ENCODE measurements at places on chromosomes 12 and 14.

GRCh38 chr14:91284146-91284790, 39.8 kb upstream of the GPR68 start:
- DNase-seq = no peak

- no peak for DNase-seq
Measured at GRCh38 chr12:51871918-51872688, 15.8 kb upstream of the ANKRD33 start.

DNA sequence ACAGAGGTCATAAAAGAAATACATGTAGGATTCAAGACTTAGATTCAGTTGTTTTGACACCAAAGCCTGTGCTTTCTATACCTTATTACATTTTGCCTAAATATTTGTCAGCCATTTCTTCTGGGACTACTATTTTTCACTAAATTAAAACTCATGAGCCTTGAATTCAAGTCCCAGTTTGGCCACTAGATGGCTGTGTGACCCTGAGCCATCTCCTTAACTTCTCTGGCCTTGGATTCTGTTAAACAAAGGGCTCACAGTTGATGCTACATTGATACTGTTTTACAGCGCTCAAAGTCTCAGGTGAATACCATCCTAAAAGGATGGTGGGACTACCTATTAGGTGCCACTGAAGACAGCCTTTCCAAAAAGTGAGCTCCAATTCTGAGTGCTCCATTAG, 39.6 kb upstream of the CCDC198 start:
- DNase-seq = no peak

DNA sequence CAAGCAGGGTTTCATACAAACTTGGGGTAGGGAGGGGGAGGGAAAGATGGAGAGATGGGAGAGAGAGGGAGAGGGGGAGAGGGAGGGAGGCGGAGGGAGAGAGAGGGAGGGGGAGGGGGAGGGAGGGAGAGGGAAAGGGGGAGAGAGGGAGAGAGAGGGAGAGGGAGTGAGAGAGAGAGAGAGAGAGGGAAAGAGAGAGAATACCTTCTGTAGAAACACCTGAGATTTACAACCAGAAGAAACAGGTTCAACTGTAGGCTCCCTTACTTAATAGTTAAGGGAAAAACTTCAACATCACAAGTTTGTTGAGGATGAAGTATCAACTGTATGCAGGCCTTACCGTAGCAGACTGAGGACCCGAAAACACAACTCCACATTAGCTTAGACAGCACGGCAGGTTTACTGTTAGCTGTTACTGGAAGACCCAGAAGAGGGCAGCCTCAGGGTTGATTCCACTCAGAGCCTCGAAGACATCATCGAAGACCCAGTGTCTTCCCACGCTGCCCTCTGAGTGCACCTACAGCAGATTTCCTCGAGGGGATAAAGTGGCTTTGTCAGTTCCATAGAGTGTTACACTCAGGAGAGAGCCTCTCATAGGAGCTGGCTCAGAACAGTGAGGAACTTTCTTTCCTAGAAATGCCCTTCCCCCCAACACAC, 72.4 kb downstream of the NT5DC3 start:
- DNase-seq = no peak

GRCh38 chr12:126487431-126487980, 1422.3 kb downstream of the AACS start:
- no peak for DNase-seq

GRCh38 chr14:99752486-99753121, 40.6 kb upstream of the EML1 start:
- no peak for DNase-seq

DNA sequence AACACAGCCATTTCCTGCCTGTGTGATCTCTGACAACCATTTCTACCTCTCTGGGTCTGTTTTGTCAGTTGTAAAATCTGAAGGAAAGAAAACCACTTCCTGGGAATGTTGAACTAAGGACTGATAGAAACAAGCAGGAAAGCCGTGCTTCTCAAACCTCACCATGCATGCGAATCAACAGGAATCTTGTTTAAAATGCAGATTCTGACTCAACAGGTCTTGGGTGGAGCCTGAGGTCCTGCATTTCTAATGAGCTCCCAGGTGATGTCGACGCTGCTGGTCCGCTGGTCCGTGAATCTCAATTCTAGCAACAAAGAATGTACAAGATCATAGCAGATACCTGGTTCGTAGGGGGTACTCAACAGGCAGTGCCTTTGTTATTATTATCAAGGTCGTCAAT, 38.0 kb upstream of the GPATCH2L start:
- no peak for DNase-seq

GRCh38 chr12:100450735-100451134, 22.9 kb upstream of the NR1H4 start:
- DNase-seq = no peak

DNA sequence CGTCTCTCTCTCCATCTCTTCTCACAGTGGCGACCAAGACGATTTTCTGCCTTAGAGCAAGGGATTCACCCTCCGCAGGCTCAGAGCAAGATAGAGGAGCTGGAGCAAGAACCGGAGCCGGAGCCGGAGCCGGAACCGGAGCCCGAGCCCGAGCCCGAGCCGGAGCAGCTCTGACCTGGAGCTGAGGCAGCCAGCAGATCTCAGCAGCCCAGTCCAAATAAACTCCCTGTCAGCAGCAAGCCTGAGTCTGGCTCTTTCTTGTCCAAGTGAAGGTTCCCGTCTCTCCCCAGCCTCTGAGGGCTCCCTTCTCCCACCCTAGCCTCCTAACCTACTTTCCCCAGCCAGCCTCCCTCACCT, 5.9 kb downstream of the LAG3 start:
- DNase-seq = no peak

DNA sequence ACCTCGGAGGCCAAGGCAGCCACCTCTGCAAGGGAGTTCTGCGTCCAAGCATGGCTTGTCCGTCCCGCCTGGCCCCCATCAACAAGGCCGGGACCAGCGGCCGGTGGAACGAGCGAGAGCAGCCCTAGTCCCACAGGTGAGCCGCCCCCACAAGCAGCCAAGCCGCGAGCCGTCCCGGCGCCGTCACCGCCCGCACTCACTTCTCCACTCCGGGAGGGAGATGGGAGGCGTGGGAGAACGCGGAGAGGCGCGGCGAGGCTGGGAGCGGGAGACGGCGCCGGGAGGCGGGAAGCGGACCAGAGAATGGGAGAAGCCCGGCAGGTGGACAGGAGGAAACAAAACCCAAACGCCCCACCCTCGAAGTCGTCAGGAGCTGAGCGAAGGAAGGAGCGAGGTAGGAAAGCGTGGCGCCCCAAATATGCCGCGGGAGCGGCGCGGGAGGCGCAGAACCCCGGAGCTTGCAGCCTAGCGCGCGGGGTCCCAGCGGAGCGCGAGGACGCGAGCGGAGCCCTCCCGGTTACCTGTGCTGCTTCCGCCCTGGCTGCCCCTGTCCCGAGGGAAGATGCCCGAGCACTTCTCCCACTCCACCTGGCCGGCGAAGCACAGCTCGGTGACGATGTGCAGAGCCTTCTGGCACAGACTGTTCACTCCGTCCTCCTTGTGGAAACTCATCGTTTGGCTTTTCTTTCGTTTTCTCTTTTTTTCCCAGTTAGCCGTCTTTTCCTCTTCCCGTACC, 600 bp downstream of the SYT10 start:
- DNase-seq = no peak

- DNase-seq = no peak
Measured at GRCh38 chr12:123066384-123066710, 84.5 kb downstream of the PITPNM2 start.

GRCh38 chr12:39846971-39847650, 227.5 kb upstream of the ABCD2 start:
- no peak for DNase-seq

GRCh38 chr12:60231303-60231702, 635.5 kb downstream of the SLC16A7 start:
- DNase-seq = no peak

GRCh38 chr12:124179936-124180607, 114.8 kb upstream of the RFLNA start:
- no peak for DNase-seq

DNA sequence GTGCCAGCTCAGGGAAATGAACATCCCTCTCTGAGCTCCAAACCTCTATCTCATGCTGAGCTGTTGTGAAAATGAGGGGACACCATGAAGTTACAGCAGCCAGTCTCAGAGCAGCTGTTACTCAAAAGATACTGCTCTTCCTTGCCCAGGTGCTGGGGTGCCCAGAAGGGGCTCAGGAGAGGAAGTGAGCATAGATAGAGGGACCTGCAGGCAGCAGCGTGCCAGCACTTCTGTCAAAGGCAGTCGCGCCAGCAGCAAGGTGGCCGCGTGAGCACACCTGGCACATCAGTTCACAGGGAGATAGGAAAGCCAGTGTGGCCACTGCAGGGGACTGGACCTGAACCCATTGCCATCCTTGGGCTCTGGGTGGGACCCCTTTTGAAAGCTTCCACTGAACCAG, 27.8 kb downstream of the C14orf132 start:
- no peak for DNase-seq

GRCh38 chr12:108753976-108754375, 22.7 kb upstream of the CORO1C start:
- DNase-seq = no peak

DNA sequence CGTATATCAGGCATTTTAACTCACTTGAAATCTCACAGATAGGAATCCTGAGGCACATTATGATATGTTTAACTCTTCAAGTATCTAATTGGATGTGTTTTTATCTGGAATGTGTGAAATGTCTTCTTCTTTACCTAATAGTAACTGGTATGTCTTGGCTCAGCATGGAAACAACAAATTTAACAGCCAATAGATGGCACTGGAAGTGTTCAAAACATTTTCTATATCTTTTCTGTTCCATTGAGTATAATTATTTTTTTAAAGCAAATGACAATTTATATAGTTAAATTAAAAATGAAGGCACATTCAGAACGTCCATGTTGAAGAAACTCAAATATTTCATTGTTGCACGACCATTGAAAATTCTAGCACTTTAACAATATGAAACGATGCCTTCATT, 164.6 kb upstream of the SLC16A7 start:
- no peak for DNase-seq

DNA sequence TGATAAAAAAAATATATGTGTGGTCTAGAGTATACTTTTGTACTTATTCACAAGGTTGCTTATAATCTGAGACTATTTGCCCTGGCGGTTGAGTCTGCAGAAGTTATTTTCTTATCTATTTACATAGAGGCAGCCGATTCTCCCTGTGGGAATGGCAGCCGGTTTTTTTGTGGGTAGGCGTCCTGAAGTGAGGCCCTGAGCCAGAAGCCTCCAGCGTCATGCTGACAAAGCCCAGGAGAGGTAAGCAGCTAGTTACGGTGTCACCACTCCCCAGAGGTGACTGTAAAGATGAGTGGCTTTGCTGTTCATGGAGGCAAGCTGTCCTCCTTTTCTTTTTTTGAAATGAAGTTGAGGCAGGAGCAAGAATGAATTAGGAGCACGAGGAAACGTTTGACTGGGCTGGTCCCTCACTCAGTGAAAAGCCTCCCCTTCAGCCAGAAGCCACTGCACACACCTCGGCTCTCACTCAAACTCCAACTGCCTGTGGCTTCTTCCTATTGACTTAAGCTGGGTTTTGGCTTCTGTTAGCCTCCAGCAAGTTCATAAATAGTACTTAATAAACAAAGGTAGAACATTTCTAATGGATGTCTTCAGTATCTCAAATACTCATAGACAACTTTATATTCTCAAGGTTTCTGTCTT, 21.5 kb downstream of the PAX9 start:
- DNase-seq = no peak

- DNase-seq = no peak
Measured at GRCh38 chr14:55730592-55731310, 150.7 kb downstream of the KTN1 start.

GRCh38 chr12:73106296-73106695, 834.1 kb downstream of the TRHDE start:
- DNase-seq = no peak

- no peak for DNase-seq
Measured at GRCh38 chr12:123006977-123007376, 26.5 kb downstream of the ARL6IP4 start.

GRCh38 chr12:62400135-62400534, 66.5 kb upstream of the MON2 start:
- DNase-seq = no peak

DNA sequence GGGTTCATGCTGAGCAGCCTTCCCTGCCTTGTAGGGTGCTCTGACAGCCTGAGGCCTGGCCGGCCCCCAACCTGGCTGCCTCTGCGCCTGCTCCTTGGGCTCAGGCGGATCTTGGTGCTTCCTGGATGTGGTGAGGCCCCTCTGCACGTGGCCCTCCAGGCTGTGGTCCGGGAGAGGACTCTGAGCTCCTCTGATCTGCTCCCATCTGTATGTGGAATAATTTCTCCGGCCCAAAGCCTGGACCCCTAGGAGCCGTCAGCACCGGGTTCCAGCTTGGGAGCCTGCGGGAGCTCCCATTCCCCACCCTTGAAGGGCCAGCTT, 21.3 kb upstream of the EIF2B2 start:
- no peak for DNase-seq

GRCh38 chr14:20904393-20905029, 13.3 kb downstream of the RNASE3 start:
- no peak for DNase-seq

GRCh38 chr14:69612014-69612782, 802 bp downstream of the SUSD6 start:
- DNase-seq = peak; percentile 44

DNA sequence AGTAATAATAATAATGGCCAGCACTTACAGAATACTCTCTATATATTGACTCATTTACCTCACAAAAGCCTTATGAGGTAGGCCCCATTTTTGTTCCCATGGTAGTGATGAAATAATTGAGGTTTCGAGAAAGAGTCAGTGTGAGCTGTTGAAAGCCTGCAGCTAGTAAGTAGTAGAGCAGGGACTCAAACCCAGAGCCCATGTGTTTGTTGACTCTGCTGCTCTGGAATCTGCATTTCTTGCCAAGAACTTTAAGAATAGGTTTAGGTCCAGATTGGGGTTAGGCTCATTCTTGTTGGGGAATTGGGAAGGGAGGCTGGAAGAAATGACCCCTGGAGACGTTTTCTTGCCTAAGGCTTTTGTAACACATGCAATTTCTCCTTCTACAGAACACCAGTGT, 27.9 kb downstream of the DYRK4 start:
- DNase-seq = no peak

- DNase-seq = no peak
Measured at GRCh38 chr14:56124327-56124726, 6.1 kb downstream of the PELI2 start.

GRCh38 chr12:49621651-49622500, 1.5 kb upstream of the PRPF40B start:
- no peak for DNase-seq

- no peak for DNase-seq
Measured at GRCh38 chr14:58635091-58635830, 2.5 kb upstream of the DACT1 start.

DNA sequence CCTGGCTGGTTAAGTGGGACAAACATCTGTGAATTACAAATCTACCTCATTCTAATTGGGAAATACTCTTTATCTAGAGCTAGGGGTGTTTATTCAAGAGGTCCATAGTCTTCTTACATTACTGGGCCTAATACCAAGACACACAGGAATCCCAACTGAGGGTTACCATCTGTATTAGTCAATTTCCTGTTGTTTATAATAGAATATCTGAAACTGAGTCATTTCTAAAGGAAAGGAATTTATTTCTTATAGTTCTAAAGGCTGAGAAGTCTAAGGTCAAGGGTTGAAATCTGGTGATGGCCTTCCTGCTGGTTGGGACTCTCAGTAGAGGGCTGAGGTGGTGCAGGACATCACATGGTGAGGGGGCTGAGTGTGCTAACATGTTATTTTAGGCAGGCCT, 36.0 kb downstream of the RTRAF start:
- DNase-seq = no peak

- DNase-seq = no peak
Measured at GRCh38 chr14:78701246-78701645, 531.1 kb downstream of the NRXN3 start.
